Fibroblast of skin of back (primary cell): ENCODE measurements at places on chromosomes 11 and 22.

DNA sequence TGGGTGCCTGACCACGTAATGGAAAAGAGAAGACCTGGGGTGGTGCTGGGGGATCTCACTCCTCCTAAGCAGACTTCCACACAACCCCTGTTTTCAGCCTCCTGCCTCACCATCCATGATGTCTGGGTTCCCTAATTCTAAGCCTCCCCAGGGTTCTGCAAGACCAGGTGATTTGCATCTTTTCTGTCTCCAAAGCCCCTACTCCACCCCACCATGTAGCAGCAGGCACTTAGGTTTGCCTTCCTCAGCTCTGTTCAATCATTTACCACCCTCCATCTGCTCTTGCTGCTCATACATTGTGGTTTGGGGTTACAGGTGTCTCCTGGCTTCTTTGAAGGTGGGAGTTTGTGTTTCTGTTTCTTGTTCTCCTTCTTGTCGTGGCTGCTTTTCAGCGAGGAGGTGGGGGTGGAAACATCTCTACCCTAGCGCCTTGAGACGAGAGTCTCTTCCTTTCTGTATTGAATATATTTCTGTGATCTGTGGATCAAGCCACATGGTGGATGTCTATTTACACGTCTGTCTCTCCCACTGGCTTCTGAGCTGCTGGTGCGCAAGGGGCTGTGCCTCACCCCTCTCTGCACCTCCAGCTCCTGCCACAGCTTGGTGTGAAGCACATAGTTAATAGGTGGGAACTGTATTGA is 6.6 kb upstream of the SSTR3 start:
- DNase-seq, result no peak

DNA sequence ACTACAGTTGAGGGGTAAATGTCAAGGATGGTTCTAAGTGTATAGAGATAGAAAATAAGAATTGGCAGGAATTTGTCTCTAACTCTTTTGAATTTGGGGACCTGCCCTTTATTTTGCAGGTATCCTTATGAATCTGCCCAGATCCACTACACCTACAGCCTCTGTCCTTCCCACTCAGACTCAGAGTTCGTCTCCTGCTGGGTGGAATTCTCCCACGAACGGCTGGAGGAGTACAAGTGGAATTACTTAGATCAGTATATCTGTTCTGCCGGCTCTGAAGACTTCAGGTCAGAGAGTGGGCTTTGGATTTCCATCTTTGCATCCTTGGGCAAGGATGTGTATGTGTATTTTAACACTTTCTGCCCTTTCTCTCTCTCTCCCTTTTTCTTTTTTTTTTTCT is 89.7 kb downstream of the DEPDC5 start:
- DNase-seq, result no peak

- DNase-seq, result no peak
Measured at GRCh38 chr22:46536537-46537224, 739 bp downstream of the CELSR1 start.

DNA sequence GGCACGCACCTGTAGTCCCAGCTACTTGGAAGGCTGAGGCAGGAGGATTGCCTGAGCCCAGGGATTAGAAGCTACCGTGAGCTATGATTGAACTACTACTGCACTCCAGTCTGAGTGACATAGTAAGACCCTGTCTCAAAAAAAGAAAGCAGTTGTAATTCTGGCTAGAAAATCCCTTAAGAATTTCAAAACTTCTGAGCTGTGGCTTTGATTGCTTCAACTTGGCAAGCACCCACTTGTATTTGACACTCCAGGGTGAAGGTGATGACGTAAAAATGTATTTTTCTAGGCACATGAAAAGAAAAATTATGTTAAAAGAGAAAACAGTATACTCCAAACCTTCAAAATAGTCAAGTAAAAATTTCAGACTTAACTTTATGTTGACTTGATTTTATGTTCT is 23.6 kb upstream of the ALKBH3 start:
- no peak for DNase-seq

DNA sequence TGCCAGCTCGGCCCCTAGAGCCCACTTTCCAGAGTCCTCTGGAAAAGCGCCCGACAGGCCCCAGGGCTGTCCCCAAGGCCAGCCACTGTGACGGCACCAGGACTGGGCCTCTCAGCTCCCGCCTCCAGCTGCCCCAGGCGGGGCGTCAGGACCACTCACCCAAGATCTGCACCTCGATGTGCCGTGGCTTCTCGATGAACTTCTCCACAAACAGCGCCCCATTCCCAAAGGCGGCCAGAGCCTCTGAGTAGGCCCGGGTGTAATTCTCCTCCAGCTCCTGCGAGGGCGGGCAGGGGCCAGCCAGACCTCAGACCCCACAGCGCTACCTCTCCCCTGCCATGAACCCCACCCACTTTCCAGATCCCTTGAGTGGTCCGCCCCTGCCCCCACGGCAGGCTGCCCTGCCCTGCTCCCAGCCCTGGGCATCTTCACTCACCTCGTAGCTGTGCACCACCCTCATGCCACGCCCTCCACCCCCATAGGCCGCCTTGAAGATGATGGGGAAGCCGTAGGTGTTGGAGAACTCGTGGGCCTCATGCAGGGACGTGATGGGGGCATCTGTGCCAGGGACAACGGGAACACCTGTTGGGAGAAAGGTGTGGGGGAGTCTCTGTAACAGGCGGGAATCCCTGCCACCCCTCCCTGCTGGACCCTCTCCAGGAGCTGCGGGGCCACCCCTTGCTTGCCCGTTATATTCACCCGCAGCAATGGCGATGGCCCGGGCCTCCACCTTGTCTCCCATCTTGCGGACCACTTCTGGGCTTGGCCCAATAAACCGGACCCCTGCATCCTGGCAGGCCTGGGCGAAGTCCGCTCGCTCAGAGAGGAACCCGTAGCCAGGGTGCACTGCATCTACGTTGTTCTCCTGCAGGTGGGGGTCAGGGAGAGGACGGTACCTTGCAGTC is 14.0 kb downstream of the LRFN4 start:
- DNase-seq, result no peak

DNA sequence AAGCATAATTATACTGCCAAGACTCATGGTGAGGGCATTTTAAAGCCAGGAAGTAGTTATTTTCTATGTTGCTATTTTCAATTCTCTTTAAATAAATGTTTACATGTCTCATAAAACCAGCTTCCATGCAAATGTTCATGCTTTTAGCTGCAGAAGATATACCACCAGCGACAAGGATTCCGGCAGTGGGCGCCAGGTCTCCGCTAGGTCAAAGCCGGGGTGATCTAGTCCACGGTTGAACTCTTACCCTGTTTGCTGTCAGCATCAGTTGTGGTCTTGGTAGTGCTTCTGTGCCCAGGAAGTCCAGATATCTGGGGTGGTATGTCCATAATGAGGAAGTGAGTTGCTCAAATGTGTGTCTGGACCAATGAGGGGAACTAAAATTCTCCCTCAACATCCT is 265.7 kb downstream of the BRD1 start:
- no peak for DNase-seq

DNA sequence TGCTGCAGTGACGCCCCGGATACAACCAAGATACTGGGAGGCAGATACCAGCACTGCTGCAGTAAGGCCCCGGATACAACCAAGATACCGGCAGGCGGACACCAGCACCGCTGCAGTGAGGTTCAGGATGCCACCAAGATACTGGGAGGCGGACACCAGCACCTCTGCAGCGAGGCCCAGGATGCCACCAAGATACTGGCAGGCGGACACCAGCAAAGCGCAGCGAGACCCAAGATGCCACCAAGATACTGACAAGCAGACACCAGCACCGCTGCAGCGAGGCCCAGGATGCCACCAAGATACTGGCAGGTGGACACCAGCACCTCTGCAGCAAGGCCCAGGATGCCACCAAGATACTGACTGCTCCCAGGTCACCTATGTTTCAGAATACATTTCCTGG is 225.2 kb downstream of the BRD1 start:
- no peak for DNase-seq

DNA sequence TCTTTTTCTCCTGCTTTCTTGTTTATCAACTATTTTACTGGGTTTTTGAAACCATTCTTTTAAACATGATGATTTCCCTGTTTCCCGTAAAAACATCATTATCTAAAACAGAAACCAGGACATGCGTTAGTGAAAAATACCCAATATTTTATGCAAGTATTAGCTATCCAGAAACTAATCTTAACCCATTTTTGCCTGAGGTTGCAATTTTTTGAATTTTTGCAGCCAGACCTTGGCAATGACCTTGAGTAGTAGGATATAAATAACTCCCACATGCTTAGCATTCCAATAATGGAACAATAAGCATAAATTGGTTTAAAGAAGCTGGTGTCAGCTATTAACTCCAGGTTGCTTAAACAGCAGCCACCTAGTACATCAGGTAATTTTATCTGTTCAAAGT is 308.9 kb upstream of the ANO3 start:
- no peak for DNase-seq

- DNase-seq, result no peak
Measured at GRCh38 chr11:33540946-33541915, 159.4 kb downstream of the C11orf91 start.

DNA sequence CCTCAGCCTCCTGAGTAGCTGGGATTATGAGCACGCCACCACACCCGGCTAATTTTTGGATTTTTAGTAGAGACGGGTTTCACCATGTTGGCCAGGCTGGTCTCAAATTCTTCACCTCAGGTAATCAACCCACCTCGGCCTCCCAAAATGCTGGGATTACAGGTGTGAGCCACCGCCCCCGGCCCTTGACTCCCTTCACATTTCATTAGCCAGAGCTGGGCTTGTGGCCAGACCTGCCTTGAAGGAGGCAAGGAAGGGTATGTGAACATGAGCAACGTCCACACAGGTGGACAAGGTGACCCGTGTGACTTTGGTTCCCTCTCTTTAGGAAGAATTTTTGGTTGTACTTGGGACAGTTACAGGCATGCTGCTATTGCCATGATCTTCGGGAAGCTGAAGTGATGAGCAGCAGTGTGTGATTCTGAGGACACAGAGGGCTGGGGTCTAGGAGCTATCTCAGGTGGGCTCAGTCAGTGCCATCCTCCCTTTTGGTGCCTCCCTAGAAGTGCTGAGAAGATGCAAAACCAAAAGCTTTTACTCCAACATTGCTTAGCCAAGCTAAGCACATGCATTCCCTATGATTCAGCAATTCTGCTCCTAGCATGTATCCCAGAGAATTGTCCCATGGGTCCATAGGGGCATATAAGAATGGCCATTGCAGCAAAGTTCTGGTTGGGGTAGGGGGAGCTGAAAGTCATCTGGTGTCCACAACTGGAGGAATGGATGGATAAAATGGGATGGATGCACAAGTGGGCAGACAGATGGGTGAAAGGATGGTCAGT is 6.1 kb downstream of the AP5B1 start:
- no peak for DNase-seq

GRCh38 chr22:47102648-47103047 is 340.2 kb downstream of the TBC1D22A start:
- no peak for DNase-seq

GRCh38 chr11:70717936-70718595 is 319.7 kb downstream of the CTTN start:
- no peak for DNase-seq

DNA sequence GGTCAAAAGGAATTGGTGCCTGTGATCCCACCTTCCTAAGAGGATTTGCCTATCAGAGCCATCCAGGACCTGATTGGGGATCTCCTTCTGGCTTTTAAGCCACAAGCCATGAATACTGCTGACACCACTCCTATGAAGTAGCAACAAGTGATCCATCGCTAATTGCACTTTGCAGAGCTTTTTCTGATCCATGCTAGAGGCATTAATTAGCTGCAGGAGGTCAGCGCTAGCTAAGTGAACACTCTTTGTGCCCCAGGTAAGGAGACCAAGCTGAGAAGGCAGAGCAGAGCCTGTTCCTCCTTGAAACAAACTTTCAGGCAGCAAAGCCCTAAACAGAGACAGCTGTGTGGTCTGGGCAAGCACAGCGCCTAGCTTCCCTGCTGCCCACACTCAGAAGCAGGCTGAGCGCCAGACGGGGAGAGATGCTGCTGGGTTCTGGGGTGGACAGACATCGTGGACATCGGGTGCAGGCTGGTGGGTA is 122.2 kb downstream of the ABTB2 start:
- DNase-seq, result no peak

DNA sequence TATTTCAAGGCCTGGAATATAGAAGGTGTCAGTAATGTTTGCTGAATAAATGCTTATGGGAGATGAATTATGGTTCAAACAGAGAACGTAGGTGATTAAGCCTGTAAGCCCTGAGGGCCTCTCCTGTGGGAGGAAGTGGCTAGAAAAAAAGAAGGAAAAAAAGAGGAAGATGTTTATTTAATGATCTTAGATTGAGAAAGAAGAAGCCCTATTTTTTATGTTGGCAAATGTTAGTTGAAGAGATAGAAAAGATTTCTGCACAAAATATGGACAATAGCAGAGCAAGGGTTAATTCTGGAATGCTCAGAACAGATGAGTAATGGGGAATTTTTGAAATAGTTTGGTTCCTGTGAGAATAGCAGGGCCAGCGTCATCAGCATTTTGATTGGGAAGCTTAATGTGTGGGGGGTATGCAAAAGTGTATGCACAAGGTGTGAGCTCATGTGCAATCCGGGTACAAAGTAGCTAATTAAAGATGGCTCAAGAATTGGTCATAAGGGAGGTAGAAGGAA is 95.7 kb downstream of the TEAD1 start:
- DNase-seq, result peak; percentile 94

DNA sequence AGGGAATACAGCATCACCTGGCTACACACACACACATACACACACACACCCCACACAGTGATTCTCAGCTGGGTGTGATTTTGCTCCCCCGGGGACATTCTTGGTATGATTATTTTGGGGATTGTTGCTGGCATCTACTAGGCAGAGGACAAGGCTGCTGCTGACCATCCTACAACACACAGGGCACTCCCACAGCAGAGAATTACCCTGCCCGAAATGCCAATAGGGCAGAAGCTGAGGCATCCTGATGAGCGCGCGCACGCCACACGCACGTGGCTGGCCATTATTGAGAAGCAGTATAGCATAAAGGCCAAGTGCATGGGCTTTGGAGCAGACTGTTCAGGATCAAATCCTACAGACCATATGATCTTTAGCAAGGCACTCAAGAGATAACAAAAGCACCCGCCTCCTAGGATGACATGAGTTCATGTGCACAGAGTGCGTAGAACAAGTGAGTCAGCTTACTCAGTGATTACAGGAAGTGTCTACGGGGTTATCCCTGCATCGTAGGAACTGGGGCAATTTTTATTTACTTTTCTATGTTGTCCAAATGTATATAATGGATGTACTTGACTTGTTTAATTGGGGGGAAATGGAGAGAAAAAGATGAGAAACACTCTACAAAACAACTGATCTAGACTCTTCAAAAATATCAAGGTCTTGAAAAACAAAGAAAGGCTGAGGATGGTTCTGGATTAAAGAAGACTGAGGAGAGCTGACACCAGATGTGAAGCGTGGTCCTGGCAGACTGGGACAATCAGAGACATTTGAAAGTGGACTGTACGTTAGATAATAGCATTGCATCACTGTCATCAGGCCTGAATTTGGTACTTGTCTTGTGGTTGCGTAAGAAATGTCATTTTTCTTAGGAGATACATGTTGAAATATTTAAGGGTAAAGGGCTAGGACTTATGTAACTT is 7.2 kb upstream of the EHD1 start:
- peak; percentile 54 for DNase-seq
